ENCODE measurements at places on chromosomes 16 and 17.

DNA sequence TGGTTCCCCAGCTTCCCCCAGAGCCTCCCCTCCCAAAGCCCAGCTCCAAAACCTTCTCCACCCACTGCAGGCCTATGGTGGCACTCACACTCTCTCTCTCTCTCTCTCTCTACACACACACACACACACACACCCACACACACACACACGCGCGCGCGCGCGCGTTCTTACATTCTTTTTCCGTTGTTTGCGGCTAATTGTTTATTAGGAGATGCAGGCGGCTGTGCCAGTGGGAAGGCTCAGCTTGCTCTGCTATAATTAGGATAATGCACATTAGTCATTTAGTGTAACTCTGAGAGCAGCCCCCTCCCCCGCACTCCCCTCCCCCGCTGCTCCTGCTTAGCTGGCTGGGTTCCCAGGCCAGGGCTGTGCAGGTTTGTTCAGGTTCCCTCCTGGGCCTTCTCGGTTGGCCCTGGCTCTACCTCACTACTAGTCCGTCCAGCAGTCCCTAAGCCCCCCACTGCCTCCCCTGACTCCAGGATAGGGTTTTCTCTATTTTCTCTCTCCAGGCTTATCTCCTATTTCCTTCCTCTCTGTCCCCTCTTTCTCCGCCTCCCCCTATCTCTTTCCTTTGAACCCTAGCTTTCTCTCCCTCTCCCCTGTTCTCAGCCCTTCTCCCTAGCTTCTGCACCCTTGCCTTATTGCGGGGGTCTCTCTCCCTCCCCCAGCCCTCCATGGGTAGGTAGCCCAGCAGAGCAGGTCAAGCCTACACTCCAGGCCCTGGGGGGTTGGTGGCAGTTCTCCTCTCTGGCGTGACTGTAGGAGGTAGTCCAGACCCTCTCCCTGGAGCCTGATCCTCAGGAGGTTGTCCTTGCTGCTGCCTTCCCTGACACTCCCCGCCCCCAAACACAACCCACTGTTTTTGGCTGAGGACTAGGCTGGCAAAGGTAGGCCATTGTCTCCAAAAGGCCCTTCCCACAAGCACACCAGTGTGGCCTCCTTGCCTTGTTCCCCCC, 34.0 kb downstream of the TMEM132E start:
- no peak for DNase-seq

GRCh38 chr17:42917236-42917603, 16.6 kb downstream of the G6PC1 start:
- DNase-seq, result no peak

DNA sequence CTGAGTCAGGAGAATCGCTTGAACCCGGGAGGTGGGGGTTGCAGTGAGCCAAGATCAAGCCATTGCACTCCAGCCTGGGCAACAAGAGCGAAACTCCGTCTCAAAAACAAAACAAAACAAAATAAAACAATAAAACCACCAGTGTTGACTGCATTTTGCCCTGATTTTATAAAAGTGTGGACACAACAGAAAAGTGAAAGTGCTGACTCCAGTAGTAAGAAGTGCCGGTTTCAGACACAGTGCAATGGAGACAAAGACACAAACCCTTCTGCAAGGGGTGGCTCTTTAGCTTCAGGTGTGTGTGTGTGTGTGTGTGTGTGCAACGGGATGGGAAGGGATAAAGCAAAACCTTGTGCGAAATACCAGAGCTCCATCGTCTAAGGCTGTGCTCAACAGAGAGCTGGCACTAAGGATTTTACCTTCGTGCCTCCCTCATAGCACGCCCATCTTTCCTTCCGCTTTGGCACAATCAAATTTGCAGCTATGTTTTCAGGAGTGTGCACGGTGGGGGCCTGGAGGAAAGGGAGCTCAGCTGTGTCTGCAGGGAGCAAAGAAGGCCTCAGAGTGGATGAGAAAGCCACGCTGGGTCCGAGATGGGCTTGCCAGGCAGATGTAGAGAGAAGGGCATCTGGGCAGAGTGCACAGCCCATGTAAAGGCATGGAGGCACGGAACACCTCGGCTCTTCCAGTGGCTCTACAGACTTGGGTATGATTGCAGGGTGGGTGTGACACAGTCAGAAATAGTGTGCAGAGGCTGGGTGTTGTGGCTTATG, 15.5 kb downstream of the MXRA7 start:
- no peak for DNase-seq

GRCh38 chr17:28267720-28268609, 51.0 kb upstream of the TMEM97 start:
- DNase-seq, result no peak

GRCh38 chr17:7147772-7148171, 31.4 kb downstream of the ASGR1 start:
- no peak for DNase-seq

DNA sequence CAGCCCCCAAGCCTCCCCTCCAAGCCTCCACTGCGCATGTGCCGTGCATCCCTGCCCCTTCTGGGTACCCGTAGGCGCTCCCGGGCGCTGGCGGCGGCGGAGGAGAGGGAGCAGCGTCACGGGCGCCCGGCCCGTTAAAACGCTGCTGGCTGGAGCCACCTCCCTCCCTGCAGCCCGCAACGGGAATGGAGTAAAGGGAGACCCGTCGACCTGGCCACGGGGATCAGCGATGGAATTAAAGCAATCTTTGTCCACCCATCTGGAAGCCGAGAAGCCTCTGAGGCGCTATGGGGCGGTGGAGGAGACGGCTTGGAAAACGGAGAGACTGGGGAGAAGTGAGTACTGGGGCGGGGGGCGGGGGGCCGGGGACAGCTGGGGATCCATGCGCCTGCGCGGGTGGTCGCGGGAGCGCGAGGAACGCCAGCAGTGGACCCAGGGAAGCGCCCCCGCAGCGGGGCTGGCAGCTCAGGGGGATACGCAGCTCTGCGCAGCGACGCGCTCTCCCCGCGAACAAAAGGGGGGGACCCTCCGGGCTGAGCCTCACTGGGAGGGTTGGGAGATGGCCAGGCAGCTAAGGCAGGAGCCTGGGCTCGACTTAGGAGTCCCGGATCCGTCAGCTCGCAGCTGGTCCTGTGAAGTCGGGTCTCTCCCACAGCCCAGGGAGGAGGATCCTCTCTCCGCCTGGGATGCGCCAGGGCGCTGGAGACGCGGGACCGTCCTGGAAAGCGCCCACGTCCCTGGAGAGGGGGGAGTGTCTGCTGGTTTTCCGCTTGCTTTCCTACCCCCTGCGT, at the start of gene BMERB1:
TSS of gene BMERB1 (plus strand) at position 164 of the 791 bp plus-strand sequence. CDS start at position 230, 66 bp downstream.
- peak; percentile 46 for DNase-seq

GRCh38 chr17:45580924-45581323, 90.4 kb upstream of the PLEKHM1 start:
- DNase-seq, result no peak

GRCh38 chr17:78132084-78132676, 1.6 kb downstream of the TMC8 start:
- DNase-seq, result no peak

DNA sequence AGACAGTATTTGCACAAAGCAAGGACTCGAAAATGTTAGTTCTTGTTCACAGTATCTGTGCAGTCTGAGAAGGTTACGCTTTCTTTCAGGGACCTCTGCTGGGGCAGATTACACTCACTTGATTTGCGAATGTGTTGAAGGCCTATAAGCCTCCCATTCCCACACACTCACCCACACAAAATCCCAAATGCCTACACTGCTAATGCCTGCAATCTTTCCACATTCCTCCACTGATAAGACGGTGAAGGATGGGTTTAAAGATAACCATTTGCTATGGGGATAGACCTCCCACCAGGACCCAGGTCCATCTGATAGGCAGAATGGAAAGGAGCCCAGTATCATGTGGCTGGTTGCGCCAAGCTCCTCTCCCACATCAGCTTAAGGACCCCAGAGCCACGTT, 394.9 kb upstream of the SALL1 start:
- no peak for DNase-seq

- DNase-seq, result peak; percentile 67
These were observed 24.2 kb upstream of the KRT17 start for GRCh38 chr17:41648411-41649195.

GRCh38 chr16:50371936-50372595, 3.3 kb upstream of the BRD7 start:
- no peak for DNase-seq

DNA sequence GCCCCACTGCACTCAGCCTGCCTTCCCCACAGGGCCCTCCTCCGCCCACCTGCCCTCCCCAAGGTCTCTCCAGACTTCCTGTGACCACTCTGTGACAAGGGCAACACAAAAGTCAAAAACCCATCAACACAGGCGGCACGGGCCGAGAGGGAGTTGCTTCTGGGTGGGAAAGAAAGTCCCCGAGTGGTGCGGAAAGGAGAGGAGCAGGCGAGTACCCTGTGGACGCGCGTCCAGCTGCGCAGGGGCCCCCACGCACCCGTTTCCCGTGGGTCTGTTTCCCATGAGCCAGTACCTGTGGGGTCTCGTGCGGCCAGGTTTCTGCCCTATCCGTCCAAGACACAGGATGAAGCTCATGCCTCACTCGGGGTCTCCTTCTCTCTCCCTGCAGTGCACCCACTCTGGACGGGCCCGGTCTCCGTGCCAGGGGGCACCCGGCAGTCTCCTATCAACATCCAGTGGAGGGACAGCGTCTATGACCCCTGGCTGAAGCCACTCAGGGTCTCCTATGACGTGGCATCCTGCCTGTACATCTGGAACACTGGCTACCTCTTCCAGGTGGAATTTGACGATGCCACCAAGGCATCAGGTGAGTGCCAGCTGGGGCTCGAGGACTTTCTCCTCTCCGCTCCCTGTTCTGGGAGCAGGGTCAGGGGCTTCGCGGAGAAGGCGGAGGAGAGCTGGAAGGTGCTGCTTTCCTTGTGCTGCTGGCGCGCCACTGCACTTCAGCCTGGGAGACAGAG, 12.2 kb downstream of the CD2BP2 start:
- no peak for DNase-seq

GRCh38 chr17:39036009-39036408, 68.8 kb upstream of the FBXO47 start:
- no peak for DNase-seq

- no peak for DNase-seq
These were observed 805 bp downstream of the HNF1B start for GRCh38 chr17:37743875-37744632.

DNA sequence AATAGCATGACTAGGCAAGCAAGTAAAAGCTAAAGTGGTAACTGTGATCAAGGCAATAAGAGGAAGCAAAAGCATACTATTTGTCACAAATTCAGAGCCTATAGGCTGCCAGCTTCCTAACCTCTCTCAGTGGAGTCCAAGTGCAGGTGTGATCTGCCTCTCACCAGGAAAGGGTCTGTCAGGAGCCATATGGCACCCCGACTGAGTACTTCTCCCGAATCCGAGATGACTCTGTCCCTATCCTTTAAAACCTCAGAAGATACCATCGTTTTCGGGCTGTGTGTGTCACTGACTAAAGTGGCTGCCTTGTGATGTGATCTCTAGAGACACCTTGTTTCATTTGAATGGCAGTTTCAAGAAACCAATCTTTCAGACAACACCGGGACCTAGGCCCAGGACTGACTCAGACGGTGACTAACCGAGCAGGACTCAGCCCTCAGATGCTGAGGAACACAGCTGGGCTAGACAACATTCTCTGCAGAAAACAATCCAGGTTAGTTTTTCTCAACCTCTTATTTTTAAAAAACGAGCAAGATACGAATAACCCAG, 63.6 kb downstream of the SMG6 start:
- DNase-seq, result no peak

GRCh38 chr16:14538604-14539003, 91.5 kb downstream of the PARN start:
- no peak for DNase-seq

DNA sequence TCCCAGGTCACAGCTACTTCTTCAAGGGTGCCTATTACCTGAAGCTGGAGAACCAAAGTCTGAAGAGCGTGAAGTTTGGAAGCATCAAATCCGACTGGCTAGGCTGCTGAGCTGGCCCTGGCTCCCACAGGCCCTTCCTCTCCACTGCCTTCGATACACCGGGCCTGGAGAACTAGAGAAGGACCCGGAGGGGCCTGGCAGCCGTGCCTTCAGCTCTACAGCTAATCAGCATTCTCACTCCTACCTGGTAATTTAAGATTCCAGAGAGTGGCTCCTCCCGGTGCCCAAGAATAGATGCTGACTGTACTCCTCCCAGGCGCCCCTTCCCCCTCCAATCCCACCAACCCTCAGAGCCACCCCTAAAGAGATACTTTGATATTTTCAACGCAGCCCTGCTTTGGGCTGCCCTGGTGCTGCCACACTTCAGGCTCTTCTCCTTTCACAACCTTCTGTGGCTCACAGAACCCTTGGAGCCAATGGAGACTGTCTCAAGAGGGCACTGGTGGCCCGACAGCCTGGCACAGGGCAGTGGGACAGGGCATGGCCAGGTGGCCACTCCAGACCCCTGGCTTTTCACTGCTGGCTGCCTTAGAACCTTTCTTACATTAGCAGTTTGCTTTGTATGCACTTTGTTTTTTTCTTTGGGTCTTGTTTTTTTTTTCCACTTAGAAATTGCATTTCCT, 3.4 kb upstream of the LPCAT2 start:
- DNase-seq, result no peak

DNA sequence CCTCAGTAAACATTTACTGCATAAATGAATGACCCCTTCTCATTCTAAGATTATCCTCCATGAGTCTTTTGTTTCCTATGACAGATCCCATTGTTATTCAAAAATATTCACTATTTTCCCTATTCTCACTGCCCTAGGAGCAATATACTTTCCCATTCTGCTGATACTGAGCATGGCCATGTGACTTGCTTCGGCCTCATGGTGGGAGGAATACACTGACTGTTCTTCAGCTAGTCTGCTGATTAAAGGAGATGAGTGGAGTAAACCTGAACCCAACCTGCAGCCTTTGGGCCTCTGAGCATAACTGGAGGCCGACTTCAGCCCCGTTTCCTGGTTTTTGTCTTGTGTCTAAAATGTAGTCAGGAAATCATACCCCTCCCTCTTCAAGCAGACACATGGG, 531.8 kb upstream of the SALL1 start:
- DNase-seq, result no peak

DNA sequence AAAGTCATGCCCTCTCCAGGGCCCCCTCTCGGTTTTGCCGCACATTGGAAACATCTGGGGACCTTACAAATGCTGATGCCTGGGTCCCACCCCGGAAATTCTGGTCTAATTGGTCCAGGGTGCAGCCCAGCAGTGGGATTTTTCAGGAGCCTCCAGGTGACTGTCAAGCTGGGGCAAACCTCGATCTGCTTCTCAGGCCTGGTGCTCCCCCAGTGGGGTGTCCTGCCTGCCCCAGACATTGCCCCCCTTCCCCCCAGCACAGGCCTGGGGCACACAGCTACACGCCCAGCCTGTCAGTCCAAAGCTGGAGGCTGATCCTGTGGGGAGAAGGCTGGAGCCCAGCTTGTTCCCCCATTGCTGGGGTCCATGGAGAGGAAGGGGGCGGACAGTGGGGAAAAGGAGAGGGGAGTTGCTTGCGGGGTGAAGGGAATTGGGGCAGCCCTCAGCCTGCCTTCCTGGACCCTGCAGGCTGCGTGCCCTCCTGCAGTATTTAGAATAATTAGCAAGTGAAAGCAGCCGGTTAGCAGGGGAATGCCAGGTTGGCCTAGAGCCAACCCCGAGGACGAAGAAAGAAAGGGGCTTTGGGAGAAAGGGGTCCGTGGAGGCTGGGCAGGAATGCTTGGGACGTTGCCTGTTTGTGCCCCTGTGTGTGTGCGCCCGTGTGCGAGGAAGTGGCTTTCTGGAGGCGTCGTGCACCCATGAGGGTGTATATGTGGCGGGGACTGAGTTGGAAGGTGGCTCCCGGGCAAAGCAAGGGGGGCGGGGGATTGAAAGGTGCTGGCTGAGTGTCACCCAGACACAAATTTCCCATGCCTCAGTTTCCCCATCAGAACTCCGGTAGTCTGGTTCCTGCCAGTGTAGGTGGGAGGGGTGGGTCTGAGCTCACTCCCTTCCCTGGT, 5.9 kb downstream of the FOXJ1 start:
- no peak for DNase-seq

GRCh38 chr17:50763716-50764475, 3.4 kb downstream of the ANKRD40CL start:
- no peak for DNase-seq

GRCh38 chr17:21278450-21279197, 5.9 kb upstream of the MAP2K3 start:
- DNase-seq, result no peak
